ENCODE measurements at places on chromosomes 7 and 10.

- no peak for DNase-seq
Measured at GRCh38 chr10:1058017-1058416, 1.8 kb downstream of the WDR37 start.

DNA sequence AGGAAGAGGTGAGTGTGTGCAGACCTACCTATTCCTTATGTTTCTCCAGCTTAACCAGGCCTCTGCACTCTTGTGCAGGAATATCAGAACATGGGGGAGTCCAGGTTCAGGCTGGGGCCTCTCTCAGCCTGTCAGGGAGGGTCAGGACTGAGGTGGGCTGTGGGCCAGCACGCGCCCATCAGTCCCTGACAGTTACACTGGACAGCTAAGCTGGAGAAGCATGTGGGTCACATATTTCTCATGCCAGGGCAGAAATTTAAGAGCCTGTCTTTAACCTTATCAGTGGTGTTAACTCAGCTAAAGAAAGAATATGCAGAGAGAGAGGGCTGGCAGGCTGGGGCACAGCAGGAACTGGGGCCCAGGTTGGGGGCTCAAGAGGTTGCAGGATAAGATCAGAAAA is 8.7 kb upstream of the POLD2 start:
- no peak for DNase-seq

DNA sequence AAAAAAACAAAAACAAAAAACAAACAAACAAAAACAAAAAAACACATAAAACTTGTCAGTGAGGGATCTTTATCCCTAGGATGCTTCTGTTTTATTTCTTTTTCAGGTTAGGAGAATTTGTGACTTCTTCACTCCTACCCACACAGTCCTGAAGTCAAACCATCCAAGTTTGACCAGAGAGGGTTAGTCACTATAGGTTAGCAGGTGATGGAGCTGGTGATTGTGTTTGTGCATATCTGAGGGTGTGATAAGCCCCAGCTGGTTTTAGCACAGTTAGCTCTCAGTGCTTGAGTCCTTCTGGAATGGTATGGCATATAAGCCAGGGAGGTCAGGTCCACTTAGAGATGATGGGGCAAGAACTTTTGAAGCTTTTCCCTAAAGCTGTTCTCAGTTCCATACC is 11.8 kb upstream of the IKZF1 start:
- no peak for DNase-seq

- DNase-seq: no peak
Measured at GRCh38 chr7:2508327-2509215, 11.0 kb upstream of the LFNG start.

DNA sequence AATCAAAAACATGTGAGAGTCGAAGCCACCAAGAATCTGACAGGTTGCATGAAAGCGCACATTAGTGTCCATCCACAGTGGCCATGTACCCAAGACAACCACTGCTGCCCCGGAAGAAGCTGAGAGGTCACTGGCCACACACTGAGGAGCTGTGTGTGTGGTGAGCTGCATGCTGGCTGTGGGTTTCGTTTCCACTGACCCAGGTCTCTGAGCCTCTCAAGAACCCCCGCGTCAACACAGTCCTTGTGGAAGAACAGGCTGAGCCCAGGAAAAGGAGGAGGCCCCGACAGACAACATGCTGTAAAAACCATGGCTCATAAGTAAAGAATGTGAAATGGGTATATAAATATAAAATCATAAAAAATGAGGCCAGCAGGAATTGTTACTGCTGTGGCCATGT is 8.2 kb downstream of the VIPR2 start:
- no peak for DNase-seq

GRCh38 chr7:41825927-41826480 is 123.1 kb upstream of the INHBA start:
- DNase-seq: no peak

GRCh38 chr10:132564690-132565089 is 27.1 kb downstream of the INPP5A start:
- DNase-seq: no peak

- no peak for DNase-seq
Measured at GRCh38 chr10:3790858-3791257, 5.8 kb upstream of the KLF6 start.

GRCh38 chr10:32179836-32180235 is 123.6 kb upstream of the KIF5B start:
- DNase-seq: no peak

- DNase-seq: no peak
Measured at GRCh38 chr7:16967300-16967811, 85.6 kb upstream of the AGR3 start.

GRCh38 chr10:107129000-107129399 is 35.5 kb downstream of the SORCS1 start:
- DNase-seq: no peak

- DNase-seq: no peak
Measured at GRCh38 chr10:53667063-53667462, 894.5 kb upstream of the MBL2 start.

GRCh38 chr10:32409741-32410140 is 36.2 kb upstream of the CCDC7 start:
- DNase-seq: no peak

DNA sequence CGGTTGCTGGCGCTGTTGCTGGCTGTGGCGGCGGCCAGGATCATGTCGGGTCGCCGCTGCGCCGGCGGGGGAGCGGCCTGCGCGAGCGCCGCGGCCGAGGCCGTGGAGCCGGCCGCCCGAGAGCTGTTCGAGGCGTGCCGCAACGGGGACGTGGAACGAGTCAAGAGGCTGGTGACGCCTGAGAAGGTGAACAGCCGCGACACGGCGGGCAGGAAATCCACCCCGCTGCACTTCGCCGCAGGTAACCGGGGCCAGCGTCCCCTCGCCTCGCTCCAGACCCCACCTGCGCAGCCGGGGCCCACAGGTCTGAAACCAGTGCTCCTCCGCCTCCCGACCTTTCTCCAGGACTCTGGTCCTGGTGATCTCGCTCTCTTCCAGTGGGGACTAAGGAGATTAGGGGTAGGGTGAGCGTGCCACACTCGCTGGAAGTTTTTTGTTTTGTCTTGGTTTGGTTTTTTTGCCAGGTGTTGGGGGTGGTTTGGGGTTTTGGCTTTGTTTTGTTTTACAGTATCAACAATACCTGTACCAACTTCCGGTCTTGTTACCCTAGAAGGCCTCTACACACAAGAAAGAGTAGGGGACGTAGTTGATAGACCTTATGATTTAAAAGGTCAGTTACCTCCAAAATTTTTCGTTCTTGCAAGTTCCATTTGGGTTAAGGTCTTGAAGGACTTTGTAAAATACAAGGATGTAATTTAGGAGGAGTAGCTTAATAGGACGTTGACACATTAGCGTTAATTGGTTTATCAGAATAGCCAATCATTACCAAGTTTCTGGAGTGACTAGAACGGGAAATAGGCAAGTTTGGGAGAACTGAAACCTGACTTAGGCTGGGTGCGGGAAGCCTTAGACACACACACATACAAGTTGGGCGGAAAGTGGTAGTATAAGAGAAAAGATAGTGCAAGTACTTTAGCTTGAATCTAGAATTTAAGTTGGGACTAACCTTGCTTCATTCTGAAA is 704 bp downstream of the TNKS2 start:
- peak; percentile 14 for DNase-seq

GRCh38 chr10:35050568-35050967 is 39.6 kb downstream of the CUL2 start:
- no peak for DNase-seq

GRCh38 chr7:11185179-11185815 is 211.6 kb downstream of the PHF14 start:
- DNase-seq: no peak

GRCh38 chr7:31981874-31982390 is 88.3 kb downstream of the PDE1C start:
- DNase-seq: no peak

DNA sequence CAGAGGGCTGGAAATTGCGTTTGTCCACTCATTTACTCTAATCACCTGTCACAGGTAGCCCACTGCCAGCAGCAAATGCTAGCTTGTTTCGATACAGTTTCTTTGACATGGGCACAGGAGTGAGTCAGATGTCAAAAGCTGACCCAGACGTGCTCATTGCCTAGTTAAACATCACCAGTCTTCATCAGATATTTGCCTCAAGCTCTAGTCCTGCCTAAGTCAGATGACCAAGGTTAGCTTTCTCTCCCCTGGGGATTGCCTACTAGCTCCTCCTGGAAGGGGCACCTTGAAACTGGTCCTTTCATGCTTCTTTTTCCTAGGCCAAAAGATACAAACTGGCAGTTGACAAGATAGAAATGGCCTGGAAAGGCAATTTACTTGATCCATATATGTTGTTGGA is 35.2 kb downstream of the GPAM start:
- DNase-seq: no peak

DNA sequence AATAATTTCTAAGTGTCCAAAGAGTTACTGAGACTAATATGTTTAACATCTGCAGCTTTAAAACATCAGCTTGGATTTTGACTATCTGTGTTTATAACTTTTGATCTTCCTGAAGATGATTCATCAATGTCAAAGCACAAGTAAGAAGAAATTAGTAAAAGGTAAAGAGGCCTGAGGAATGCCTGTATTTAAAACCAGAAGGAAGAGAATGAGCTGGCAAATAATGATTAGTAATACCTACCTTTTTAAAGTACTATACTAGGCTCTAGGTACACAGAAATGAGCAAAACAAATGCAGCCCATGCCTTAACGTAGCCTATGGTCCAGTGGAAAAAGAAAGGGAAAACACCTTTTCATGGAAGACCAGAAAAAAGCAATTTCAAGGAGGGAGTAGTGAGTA is 158.0 kb downstream of the KCND2 start:
- no peak for DNase-seq

DNA sequence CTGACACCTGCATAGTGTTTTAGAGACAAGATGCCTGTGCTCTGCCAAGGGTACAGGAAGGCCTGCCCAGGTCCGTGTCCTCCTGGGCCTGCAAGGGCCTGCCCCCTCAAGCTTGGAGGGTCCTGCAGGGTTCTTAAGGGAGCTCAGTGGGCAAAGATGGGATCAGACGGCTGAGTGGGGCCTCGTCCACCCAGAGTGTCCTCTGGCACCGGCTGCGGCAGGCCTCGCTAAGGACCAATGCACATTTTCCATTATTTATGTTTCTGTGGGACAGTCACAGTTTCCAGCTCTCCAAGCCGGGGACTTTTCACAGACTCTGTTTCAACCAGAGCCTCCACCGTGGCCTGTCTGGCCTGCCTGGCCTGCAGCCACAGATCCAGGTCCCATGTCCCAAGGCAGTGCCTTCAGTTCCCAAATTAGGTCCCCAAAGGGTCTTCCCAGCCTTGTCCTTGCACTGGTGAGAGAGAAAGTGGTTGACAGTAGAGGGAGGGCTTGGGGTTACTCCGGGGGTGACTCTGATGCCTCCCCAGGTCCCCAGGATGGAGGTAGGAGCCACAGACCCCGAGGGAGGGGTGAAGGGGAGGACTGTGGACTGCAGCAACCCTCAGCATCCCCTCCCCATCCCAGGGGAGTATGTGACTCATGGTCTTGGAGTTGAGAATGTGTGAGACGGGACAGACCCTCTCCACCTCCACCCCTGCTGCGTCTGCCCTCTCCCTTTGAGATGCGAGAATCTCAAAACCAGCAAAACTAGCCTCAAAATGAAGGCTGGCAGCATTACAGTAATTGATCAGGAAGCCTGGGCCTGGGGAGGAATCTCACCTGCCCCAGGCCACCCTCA is 14.8 kb downstream of the MYL10 start:
- DNase-seq: no peak

DNA sequence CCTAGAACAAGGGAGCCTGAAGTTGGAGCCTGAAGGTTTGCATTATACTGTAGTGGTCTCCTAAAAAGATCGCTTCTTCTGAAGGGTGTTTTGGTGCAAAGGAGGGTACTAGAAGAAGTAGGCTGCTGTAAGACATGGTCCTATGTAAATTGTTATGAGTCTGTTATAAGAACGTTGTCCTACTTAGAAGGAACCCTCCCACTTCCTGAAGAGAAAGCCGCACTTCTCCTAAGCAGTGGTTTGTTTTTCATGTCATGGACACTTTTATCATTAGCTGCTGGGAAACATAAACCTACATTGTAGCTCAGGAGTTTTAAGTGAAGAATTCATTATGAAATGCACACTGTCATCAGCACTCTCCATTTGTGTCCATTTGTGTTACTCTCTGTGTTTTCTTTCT is 129.1 kb upstream of the ITGB1 start:
- DNase-seq: no peak

DNA sequence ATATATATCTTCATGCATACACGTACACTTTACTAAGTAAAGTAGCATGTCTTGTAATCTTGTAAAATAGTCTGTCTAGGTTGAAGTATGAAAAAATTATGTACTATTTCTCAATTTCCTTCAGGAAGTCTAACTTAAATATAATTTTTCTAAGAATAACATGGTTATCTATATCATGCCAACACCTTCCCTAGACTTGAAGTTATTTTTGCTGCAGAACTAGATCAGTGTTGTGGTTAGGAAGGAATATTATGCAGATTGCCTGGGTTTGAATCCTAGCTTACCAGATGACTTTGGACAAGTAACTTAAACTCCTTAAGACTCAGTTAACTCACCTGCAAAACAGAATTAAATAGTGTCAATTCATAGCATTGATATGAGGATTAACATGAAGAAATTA is 142.2 kb upstream of the SEMA3A start:
- DNase-seq: no peak

DNA sequence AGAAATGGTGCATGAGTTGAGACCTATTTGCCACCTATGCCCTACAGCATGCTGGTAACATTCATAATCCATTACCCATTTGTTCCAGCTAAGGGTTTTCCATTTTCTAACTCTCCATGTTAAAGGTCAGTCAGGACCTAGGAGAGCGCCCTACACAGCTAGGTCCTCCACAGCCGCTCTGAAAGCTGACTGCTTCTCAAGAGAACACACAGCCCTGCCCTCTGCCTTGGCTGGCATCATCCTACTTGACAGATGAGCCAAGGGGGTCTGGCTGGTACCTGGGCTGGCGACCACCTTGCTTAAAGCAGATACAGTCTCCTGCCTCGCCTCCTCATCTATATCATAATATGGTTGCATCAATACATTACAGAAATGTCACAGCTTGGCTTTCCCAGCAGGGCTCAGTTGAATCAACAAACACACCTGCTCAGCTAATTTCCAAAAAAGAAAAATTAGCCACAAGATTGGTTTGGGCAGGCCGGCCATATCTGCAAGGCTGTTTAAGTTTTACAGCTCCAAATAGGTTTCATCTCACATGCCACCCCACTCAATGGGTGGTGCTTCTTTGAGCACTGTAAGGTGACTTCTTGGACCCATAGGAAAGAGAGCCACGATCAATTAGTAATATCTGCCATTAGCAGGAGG is 17.3 kb downstream of the TLL2 start:
- DNase-seq: no peak

- no peak for DNase-seq
Measured at GRCh38 chr7:106010331-106010730, 47.3 kb downstream of the CDHR3 start.

- no peak for DNase-seq
Measured at GRCh38 chr7:128076796-128077271, 45.6 kb upstream of the LRRC4 start.

Measured in stimulated activated CD8-positive, alpha-beta memory T cell treated with anti-CD3 and anti-CD28 coated beads, Interleukin-2, amount 100 ng/mL, for 1 hour (primary cell).